Mesendoderm (in vitro differentiated cells): ENCODE measurements at places on chromosomes 3 and 15.
A peak's percentile ranks its signal among the peaks of the same experiment; 100 is the strongest.

DNA sequence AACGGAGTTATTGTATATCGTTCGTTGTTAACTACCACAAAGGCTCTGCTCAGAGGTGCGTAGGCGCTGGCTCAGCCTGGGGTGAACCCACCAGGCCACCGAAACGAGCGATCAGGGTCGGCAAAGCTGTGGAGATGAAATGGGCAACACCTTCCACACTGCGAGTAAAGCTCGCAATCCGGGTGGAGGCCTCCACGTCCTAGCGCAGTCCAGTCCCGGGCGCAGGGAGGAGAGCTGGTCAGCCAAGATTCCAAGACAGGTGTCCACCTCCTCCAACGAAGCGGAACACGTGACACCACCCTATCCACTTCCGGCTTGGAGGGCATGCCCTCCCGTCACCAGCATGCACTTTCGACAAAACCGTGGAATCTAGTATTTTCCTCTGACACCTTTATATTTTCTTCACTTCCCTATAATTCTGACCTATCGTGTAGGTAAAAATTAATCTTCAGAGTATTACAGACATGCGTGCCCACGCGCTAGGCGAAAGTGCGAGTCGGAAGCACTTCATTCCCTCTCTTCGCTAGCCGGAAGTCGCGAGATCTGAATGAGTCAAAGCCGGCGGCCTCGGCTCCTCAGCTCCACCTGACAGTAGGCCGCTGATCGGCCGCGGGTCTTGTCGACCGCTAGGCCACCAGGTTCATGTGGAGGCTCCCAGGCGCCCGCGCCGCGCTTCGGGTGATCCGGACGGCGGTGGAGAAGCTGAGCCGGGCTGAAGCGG lies at the start of gene PDE12:
Gene PDE12 (plus strand): TSS at position 537 of the 721 bp plus-strand sequence. CDS start 106 bp downstream, at position 643.
- peak; percentile 96 for DNase-seq

- DNase-seq: peak; percentile 2
Measured at GRCh38 chr3:164723396-164723795, 354.9 kb downstream of the SI start.

DNA sequence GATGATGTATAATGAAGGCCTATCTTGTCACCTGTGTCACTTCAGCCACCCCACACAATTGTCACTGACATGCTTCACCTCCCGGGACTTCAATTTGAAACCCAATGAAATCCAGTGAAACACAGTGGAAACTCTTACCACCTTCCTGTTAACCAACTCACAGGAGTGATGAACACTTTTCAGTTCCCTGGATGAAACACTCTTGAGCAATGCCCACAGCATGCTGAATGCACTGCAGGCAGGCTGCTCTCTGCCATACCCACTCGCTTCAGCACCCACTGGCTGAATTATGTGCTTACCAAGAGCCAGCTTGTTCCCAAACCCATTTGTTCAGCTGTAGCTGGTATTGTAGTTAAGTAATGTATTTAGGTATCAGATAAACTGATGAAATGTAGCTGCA lies 47.0 kb downstream of the MAP2K1 start:
- DNase-seq: no peak

DNA sequence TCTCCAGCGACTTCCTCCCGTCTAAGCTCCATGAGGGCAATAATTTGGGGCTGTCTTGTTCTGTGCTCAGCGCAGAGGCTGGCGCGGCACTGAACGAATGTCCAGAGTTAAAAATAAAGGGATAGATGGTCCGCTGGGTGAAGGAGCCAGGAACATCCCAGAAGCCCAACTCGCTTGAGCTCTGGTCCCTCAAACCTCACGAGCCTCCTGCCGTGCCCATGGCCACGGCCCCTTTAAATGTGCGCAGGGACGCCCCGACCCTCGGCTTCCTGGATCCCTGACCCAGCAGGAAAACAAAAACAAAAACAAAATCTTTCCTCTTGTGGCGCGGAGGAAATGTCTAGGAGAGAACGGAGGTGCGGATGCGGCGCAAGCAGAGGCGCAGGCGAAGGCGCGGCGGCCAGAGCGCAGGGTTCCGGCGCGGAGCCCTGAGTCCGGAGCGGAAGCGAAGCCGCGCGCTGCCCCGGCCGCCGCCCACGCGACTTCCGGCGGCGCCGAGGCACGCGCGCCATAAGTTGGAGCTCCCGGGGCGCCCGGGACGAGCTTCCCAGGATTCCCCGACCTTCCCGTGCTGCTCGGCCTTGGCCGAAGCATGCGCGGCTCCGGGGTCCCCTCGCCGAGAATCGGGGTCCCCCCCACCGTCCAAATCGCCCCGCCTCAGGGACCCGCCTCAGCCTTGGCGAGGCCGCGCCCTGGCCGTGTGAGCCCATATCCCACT lies 52.9 kb upstream of the WNT7A start:
- no peak for DNase-seq

- DNase-seq: peak; percentile 62
Measured at GRCh38 chr3:126523745-126524428, at the start of gene CHST13. TSS of gene CHST13 (plus strand) at chr3:126524155. CDS start at chr3:126524333, 178 bp downstream.

- no peak for DNase-seq
Measured at GRCh38 chr15:52673734-52674133, 5.5 kb downstream of the ATOSA start.

- peak; percentile 16 for DNase-seq
Measured at GRCh38 chr3:156291272-156292123, 171.1 kb downstream of the KCNAB1 start.

- no peak for DNase-seq
Measured at GRCh38 chr3:16813336-16813735, 71.4 kb upstream of the PLCL2 start.

DNA sequence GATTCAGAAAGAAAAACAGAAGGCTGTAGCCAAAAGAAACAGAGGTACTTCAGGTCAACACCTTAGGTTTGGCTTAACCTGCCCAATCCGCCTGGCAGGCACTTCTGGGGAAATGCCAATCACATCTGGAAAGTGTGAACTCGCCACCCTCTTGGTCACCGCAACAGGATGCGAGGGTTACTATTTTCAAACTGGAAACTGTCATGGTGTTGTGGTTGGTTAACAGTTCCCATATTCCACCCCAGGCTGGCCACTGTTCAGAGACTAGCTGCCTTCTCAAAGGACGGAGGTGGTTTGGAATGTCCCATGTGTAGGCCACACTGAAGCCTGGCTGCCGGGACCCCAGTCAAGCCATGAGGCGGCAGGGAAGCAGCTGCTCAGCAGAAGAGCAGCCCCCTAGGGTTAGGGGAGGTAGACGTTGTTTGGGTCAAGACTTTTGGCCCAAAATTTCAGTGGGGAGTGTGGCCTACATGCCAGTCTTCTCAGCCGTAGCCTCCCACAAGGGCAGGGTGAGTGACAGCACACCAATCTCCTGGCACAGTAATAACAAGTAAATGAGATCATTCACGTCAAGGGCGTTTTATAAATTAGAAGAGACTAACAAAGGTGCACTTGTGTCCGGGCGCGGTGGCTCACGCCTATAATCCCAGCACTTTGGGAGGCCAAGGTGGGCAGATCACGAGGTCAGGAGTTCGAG lies 54.6 kb downstream of the UMPS start:
- no peak for DNase-seq

DNA sequence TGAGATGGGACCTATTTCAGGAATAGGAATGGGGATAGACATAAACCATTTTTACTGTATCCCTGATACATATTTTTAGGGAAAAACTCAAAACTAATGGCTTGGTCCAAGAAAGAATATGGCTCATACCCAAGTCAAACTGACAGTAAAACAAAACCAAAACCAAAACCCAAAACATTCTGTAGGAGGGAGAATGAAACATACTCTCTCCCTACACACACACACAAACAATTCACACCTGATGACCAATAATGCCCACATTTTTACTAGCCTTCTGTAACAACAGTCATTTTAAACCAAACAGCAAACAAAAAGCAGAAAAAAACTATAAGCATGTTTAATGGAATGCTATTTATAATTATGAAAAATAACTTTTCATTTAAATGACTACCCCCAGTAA lies 74.9 kb downstream of the NBEAL2 start:
- no peak for DNase-seq

- DNase-seq: no peak
Measured at GRCh38 chr3:11444404-11444803, 172.2 kb downstream of the ATG7 start.

DNA sequence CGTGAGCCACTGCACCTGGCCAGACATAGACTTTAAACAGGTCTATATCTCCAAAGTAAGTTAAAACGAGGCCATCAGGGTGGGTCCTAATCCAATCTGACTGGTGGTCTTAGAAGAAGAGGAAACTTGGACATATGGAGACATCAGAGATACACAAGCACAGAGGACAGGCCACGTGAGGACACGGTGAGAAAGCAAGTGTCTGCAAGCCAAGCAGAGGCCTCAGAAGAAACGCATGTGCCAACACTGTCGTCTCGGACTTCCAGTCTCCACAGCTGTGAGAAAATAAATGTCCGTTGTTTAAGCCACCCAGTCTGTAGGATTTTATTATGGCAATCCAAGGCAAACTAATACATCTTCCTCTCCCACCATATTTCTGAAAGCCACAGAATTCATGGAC lies 43.9 kb downstream of the MRPL46 start:
- DNase-seq: no peak

DNA sequence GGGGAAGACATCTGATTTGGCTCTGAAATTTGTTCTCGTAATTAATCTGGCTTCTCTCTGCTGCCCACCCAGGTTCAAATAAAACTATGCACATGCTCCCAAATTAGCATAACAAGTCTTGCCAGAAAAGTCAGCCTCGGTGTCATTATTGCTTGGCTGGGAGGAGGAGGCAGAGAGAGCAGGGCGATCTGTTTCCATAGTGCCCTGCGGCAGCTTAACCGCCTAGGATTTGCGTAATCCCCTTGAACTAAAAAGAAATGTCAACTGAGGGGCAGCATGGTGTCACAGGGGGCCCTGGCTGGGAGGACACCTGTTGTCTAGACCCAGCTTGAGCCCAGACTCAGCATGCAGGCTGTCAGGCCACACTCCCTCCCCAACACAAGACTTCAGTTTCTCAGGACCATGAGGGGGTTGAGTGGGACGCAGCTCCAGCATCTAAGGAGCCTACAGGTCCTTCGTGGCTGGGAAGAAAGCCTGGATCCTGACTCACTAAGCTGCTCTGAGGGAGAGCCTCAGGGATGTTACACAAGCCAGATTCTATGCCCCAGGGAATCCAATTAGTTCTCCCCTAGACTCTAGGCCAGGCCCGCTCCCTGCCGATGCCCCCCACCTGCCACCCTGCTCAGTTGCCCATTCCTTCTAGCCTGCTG lies 17.3 kb downstream of the MRPS11 start:
- peak; percentile 49 for DNase-seq

DNA sequence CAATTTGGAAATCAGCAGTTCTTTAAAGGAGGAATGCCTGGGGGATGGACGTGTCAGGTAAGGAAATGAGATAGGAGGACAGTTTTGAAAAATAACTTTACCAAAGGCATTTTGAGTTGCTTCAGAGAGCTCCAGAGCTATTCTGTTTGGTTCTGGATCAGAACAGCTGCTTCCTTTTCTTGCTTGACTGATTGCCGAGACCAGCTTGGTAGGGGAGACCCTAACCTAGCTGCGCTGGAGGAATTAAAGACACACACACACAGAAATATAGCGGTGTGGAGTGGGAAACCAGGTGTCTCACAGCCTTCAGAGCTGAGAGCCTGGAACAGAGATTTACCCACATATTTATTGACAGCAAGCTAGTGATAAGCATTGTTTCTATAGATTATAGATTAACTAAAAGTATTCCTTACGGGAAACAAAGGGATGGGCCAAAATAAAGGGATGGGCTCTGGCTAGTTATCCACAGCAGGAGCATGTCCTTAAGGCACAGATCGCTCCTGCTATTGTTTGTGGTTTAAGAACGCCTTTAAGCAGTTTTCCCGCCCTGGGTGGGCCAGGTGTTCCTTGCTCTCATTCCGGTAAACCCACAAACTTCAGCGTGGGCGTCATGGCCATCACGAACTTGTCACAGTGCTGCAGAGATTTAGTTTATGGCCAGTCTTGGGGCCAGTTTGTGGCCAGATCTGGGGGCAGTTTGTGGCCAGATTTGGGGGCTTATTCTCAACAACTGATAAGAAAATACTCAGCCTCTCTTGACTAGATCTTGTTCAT lies 556.0 kb downstream of the ROBO1 start:
- DNase-seq: no peak

DNA sequence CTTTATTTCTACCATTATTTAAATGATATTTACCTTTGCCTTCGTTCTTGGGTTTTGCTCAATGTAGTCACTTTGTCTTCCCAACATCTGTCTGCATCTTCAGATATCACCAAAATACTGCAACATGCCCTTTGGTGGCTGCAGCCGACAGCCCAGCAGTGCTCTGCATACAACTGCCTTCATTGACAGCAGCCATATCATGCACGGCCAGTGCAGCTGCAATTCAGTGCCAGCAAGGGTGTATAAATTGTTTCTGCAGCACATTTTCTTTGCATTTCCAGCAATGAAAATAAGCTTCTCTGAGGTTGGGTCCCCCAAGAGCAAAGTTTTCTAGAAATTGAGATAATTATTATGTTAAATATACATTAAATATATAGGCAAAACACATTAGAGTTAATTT lies 6.0 kb upstream of the PLSCR5 start:
- DNase-seq: no peak

DNA sequence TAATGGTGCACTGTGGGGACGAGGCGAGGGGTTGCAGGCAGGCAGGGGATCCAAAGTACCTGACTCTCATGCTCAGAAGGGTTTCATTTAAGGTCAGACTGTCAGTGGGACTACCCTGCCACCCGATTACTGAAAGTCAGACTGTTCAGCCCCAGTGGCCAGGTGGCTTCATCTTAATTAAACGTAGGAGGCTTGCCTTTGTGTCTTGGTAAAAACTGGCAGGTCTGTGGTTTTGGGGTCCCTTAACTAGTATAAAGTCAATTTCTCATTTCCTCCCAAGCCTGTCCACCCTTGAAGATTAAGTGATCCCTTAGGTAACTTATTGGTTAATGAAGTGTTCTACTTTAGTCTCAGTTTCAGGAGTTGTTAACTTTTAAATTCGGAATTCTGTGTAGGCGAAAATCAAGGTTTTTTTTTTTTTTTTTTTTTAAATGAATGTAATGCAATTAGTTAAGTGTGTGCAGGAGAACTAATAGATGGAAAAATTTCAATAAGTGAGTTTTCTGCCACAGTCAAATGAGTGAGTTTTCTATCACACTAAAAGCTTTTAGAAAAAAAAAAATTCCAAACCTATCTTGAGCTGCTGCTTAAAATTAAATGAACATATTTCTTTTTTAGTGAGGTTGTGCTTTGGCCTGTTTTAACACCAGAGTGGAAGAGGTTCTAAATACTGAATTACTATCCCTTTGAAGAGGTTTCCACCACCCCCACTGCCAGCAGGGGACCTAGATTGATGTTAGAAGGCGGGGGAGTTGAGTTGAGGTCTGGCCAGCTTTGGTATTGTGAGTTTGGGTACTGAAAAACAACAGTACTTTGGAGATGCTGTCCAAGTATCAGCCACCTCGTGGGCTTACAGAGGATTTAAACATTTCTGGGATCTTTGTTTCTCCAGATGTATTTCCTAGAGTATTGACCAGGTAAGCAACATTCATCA lies 15.2 kb downstream of the ITPR1 start:
- DNase-seq: peak; percentile 62

- no peak for DNase-seq
Measured at GRCh38 chr3:28291577-28291976, 50.2 kb downstream of the CMC1 start.
